WTC11 (cell line): ENCODE measurements at places on chromosomes 5 and 9. TPM values are rescaled to one million over a fixed set of nuclear protein-coding genes. Genes with fewer than 3 reads are reported as not detected.

The CTNND2 gene
- 8.6 to 11.9 TPM (median 10.4 TPM) in 3 replicates for total RNA-seq

The PLAC8L1 gene
- total RNA-seq = 0.30 to 0.77 TPM (median 0.55 TPM) in 3 replicates

The IFT74 gene
- 15.2 to 21.6 TPM (median 17.3 TPM) in 3 replicates for total RNA-seq

The HK3 gene
- total RNA-seq = 0.17 to 0.18 TPM in 2 of 3 replicates, not detected in the other

The GABRP gene
- total RNA-seq = 4.8 to 9.9 TPM (median 9.8 TPM) in 3 replicates

The SNX24 gene
- 14.0 to 15.8 TPM (median 15.5 TPM) in 3 replicates for total RNA-seq

The TERT gene
- total RNA-seq = 40.4 to 42.9 TPM (median 40.5 TPM) in 3 replicates

The ACSL6 gene
- 2.6 to 4.8 TPM (median 3.7 TPM) in 3 replicates for total RNA-seq

The RNF208 gene
- 13.3 to 14.8 TPM (median 14.3 TPM) in 3 replicates for total RNA-seq

The PCDHGB5 gene
- total RNA-seq = 7.6 to 9.7 TPM (median 7.7 TPM) in 3 replicates

The FAM153A gene
- 1.7 to 6.0 TPM (median 5.2 TPM) in 3 replicates for total RNA-seq

- peaks cover 27% of the 10 kb centered on the region for H3K4me1 ChIP-seq
- no peak for DNase-seq
- H3K27ac ChIP-seq = peak overlapping the region; percentile 41; the same call in 1 of the 2 replicates
- peak overlapping the region; percentile 82; the same call in 1 of the 2 replicates for H3K4me3 ChIP-seq
- H3K27me3 ChIP-seq = no peaks in the 10 kb centered on the region
- H3K36me3 ChIP-seq = no peaks in the 10 kb centered on the region
These were observed 1.9 kb upstream of the RIC1 start for GRCh38 chr9:5626727-5627634.

DNA sequence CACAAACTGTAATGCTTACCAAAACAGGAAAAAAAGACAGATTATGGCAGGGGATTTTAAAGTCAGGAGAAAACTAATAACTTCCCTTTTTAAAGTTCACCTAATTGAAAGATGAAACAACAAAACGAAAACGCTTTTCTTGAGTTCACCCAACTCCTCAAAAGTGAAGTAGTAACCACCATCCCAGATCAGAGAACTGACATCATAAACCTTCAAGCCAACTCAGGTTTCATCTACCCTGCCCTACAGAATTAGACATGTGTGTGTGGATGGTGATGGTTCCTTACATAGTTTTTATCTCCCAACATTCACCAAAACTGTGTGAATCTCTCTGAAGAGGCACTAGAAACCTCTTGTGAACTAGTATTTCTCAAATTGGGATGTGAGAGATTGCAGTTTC is 195.2 kb upstream of the PTGER4 start:
- H3K27me3 ChIP-seq = no peaks in the 10 kb centered on the region
- H3K36me3 ChIP-seq = no peaks in the 10 kb centered on the region
- H3K4me1 ChIP-seq = no peaks in the 10 kb centered on the region
- H3K27ac ChIP-seq = no peak overlapping the region

DNA sequence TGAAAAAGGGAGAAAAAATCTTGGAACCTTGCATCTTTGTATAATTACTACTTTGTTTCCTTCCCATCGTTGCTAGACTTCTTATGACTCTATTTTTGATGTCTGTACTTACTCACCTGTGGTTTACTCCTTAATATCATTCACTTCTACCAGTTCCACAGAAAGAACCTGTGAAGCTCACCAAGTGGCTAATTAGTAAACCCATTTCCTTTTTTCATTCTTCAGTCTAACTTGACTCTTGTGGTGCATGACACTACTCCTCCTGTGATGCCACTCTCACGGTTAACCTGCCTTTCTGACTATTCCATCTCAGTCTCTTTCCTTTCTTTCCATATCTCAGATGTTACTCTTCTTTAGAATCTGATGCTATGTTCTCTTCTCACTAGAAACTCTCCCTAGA is 14.6 kb downstream of the RECK start:
- H3K27ac ChIP-seq = no peak overlapping the region
- no peaks in the 10 kb centered on the region for H3K36me3 ChIP-seq
- no peaks in the 10 kb centered on the region for H3K27me3 ChIP-seq
- no peak for DNase-seq
- H3K4me1 ChIP-seq = peaks cover 11% of the 10 kb centered on the region

DNA sequence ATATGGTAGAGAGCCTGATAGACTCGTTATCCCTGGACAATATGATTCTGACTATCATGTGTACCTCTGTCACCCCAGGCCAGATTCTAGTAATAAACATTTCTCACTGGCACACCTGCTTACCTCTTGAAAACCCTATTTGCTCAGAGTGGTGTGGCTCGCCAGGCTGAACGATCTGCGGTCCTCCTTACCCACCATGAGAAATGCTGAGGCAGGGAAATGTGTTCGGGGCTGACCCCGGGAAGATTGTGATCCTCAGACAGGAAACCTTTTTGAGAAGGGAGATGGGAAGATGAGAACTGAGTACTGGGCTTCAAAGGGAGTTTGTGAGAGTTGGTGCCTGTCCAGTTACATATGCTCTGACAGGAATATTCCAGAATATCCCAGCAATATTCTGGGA is 10.7 kb upstream of the PRXL2C start:
- H3K27ac ChIP-seq = no peak overlapping the region
- DNase-seq = no peak
- no peak overlapping the region for H3K4me3 ChIP-seq
- peaks cover 3% of the 10 kb centered on the region; the same call in 1 of the 2 replicates for H3K36me3 ChIP-seq

- H3K27me3 ChIP-seq = no peaks in the 10 kb centered on the region
- no peak overlapping the region for H3K4me3 ChIP-seq
- H3K4me1 ChIP-seq = peaks cover 32% of the 10 kb centered on the region
- H3K36me3 ChIP-seq = no peaks in the 10 kb centered on the region
These were observed 155.9 kb downstream of the MED27 start for GRCh38 chr9:131923766-131924165.

DNA sequence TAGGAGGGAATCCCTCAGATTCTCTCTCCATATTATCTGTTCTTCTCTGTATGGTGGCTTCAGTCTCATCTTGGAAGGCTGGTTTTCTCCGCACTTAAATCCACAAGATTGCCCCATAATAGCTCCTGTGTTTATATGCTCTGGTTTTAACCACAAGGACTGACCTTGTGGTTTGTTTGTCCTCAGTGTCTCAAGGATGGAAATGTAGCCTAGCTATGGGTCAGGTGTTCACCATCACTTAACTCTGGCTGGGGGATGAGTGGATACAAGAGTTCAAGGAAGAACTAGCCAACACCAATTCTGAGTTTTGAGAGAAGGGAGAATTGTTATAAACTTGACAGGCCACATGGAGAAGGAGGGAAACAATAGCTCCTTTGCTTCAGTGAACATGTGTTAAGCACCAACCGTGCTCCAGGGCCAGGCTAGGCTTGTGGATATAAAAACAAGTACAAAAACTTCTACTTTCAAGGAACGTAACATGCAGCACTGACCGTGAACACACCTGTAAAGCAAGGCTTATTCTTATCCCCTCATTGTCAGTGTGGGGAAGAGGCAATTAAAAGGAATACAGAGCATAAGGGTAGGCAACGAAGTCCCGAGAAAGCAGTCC is 75.6 kb upstream of the VLDLR start:
- H3K36me3 ChIP-seq = peaks cover 21% of the 10 kb centered on the region
- H3K4me1 ChIP-seq = peaks cover 5% of the 10 kb centered on the region
- DNase-seq = no peak
- H3K27ac ChIP-seq = no peak overlapping the region
- H3K27me3 ChIP-seq = no peaks in the 10 kb centered on the region; the same call in 1 of the 2 replicates

- no peak for DNase-seq
- peaks cover 40% of the 10 kb centered on the region for H3K4me1 ChIP-seq
- no peak overlapping the region for H3K27ac ChIP-seq
- H3K4me3 ChIP-seq = no peak overlapping the region
- H3K36me3 ChIP-seq = no peaks in the 10 kb centered on the region
These were observed 62.0 kb upstream of the MEF2C start for GRCh38 chr5:88944751-88945531.

DNA sequence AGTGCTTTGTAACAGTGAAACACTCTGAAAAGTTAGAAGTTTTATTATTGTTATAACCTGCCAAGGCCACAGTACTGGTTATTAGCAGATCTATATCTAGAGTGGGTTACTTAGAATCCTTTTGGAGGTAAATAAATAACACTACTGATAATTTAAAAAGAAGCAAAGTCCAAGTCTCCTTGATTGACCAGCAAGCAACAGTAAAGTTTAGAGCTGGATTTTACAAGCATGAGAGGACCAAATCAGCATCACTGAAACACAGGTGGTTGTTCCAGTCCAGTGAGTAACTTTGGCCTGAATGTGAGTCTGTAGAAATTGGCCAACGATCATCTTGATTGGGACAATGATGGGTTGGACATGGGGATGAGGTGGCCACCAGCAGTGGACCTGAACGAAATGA is 77.2 kb upstream of the AGXT2 start:
- no peak overlapping the region for H3K27ac ChIP-seq
- no peaks in the 10 kb centered on the region for H3K4me1 ChIP-seq
- no peak for DNase-seq
- no peaks in the 10 kb centered on the region for H3K27me3 ChIP-seq
- no peak overlapping the region for H3K4me3 ChIP-seq
- H3K36me3 ChIP-seq = no peaks in the 10 kb centered on the region

DNA sequence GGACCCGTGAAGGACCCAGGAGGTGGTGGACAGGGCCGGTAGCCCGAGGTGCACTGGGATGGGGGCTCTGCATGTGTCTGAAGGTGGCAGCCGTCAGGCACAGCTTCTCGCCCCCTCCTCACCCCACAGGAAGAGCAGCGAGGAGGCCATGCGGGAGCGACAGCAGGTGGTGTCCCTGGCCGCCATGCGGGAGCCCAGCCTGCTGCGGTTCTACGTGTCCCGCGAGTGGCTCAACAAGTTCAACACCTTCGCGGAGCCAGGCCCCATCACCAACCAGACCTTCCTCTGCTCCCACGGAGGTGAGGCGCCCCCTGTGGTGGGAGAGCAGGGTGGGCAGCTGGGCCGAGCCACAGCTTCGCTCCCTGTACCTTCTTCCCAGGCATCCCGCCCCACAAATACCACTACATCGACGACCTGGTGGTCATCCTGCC is 39.9 kb downstream of the USP20 start:
- peaks cover 2% of the 10 kb centered on the region; the same call in 1 of the 2 replicates for H3K36me3 ChIP-seq
- no peak overlapping the region for H3K4me3 ChIP-seq
- H3K27ac ChIP-seq = no peak overlapping the region
- peak; percentile 53 for DNase-seq

- H3K4me1 ChIP-seq = no peaks in the 10 kb centered on the region
- H3K4me3 ChIP-seq = no peak overlapping the region
- H3K27ac ChIP-seq = no peak overlapping the region
- no peaks in the 10 kb centered on the region for H3K36me3 ChIP-seq
These were observed 24.8 kb upstream of the HNRNPA0 start for GRCh38 chr5:137778772-137779564.

DNA sequence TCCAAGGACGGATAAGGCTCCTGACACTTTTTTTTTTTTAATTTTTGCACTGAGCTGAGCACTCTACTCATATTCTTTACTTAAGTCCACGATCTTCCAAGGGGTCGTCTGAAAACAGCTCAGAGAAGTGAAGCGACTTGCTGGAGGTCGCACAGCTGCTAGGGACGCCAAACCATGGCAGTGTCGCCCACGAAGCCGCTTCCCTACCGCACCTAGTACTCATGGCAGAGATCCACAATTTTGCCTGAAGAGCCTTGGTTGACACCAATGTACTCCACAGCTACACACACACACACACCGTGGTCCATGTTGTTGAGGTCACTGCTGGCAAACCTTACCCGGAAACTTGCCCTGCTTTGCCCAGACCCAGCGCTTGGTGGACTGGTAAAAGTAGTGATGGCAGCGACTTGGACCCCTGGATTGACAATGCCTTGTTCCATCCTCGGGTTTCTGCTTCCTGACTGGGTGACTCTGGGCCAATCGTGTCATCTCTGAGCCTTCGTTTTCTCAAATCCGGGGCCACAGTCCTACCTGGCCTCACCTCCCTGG is 521 bp upstream of the SLIT3 start:
- peak overlapping the region; percentile 83 for H3K4me3 ChIP-seq
- H3K27ac ChIP-seq = no peak overlapping the region
- H3K36me3 ChIP-seq = no peaks in the 10 kb centered on the region
- peaks cover 47% of the 10 kb centered on the region for H3K27me3 ChIP-seq
- no peak for DNase-seq
- peaks cover 21% of the 10 kb centered on the region for H3K4me1 ChIP-seq

DNA sequence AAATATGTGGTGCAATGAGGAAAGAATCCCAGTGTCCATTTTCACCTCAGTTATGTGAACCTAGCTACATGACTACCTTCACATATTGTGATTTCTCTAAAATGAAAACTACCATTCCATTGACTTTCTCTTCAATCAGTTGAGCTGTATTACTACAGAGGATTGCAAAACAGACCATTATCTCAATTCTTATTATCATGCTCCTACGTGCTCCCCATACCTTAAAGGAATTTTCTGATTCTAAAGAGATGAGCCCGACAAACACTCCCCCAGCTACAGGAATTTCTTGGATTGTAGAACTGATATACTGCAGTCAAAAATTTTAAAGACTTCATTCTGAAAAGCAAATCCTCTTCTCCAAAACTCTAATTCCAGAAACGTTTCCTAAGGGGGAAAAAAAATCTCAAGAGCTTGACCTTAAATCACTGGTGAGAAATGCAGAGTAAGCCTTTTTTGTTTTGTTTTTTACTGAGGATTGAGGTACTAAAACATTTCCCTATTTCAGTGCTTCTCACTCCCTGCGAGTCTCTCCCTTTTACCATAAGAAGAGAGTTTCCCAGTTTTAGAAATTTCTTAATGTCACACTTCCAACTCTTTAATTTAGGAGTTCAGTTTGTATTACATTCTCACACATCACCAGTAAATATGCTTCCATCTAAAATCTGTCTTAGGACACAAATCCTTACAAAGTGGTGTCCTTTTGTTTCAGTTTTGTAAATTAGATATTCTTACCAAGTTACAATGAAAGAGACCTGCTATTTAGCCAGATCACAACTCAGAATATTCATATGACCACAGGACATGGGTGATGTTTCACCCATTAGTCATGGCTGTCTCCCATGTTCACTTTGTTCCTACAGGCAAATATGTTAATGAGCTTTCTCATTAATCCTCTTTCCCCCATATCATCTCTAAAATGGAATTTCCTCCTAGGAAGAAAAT is 203.8 kb downstream of the TSSK1B start:
- DNase-seq = no peak
- peak overlapping the region; percentile 71 for H3K27ac ChIP-seq
- H3K36me3 ChIP-seq = no peaks in the 10 kb centered on the region
- H3K27me3 ChIP-seq = no peaks in the 10 kb centered on the region
- H3K4me3 ChIP-seq = no peak overlapping the region
- peaks cover 62% of the 10 kb centered on the region for H3K4me1 ChIP-seq

DNA sequence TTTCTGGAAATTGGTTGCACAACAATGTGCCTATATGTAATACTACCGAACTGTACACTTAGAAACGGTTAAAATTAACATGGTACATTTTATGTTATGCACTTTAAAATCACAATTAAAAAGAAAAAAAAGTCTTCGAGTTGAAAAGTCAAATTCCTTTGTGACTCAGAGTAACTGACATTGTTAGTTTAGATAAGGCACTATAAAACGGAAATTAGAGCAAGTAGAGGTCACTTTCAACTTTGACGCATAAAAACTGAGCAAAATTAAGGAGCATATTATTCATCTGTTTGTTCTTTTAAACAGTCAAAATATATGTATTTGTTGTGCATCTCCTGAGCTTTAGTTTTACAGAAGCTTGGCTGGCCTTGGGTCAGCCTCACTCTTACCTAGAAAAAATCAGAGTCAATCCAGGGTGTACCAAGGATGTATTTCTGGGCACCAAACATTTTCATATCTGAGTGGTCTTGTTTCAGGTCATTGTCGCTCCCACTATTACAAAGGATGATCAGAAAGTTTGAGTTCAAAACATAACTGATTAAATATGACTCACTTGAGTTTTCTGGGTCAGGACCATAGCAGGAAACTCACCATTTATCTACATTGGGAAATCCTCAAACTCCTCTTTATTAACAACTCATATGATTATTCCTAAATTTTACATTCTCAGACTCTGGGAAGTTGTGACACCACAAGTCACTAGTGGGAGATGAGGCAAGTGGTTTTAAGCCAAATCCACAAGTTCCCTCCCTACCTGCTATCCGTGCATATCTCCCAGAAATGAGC is 160.6 kb downstream of the CCDC192 start:
- H3K4me1 ChIP-seq = no peaks in the 10 kb centered on the region
- peaks cover 3% of the 10 kb centered on the region; the same call in 1 of the 2 replicates for H3K27me3 ChIP-seq
- H3K4me3 ChIP-seq = no peak overlapping the region
